ENCODE measurements at places on chromosomes 5 and 9.

GRCh38 chr9:113947941-113948340, 71.8 kb downstream of the ZNF618 start:
- no peak for DNase-seq

DNA sequence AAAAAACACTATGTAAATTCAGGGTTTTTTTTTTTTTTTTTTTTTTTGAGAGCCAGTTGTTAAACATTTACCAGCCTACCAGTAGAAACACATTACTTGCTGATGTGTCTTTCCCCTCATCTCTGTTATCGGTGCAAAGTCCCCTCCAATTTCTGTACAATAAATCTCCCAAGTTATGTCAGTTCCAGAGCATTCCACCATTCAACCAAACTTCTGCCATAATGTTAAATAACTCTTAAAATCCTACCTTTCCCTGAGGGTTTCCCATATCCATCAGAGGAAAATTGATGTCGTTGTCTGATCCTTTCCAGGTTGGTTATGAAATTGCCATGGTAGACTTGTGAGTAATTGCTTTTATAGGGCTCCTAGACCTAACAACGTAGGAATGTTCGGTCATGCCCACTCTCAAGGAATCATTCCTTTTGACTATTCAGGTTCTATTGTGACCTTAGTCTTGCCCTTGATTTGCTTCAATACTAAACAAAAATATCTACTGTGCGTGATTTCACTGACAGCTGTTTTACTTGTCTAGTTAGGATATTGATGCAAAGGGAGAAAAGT, 5.6 kb upstream of the PPP2R2B start:
- DNase-seq = no peak

- DNase-seq = peak; percentile 60
These were observed 2.0 kb downstream of the LARP1 start for GRCh38 chr5:154756868-154757813.

GRCh38 chr5:96902876-96903275, 26.6 kb downstream of the ERAP2 start:
- no peak for DNase-seq

DNA sequence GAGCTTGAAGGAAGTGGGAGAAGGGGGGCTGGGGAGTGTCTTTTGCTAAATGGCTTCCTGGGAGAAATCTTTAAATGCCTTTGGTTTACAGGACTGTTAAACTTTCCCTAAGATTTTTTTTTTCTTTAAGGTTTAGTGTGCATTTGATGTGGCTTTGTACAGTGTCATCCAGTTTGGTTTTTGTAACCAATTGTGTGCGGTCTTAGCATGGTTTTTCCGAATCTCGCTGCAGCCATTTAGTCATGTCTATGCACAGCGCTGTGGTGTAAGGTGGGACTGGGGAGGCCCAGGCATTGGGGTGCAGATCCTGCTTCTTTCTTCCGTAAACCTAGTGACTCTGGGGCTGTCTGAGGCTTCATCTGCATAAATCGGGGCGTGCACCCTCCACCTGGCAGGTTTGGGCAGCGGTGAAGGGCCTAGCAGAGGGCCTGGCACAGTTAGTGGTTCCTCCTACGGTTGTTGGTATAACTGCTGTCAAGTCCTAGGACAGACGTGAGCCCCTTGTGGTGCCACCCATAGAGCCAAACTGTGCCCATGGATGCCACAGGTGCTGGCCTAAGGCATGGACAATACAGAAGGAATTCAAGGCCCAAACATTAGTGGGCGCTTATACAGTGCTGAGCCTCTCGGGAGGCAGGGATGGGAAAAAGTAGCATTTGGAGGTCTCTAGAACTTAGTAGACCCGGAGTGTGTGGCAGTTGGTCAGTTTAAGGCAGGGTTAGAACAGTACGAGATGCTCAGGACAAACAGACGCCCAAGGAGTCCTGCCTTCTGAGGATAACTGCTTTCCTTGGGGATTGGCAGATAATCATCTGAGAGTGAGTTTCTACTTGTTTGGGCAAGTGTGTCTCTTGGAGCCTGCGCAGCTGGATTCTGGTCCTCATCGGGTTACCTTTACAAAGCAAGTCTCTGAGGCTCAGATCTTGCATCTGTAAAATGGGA, 1.5 kb downstream of the PRRC2B start:
- DNase-seq = peak; percentile 82

GRCh38 chr5:38208782-38209378, 49.5 kb upstream of the EGFLAM start:
- peak; percentile 51 for DNase-seq

DNA sequence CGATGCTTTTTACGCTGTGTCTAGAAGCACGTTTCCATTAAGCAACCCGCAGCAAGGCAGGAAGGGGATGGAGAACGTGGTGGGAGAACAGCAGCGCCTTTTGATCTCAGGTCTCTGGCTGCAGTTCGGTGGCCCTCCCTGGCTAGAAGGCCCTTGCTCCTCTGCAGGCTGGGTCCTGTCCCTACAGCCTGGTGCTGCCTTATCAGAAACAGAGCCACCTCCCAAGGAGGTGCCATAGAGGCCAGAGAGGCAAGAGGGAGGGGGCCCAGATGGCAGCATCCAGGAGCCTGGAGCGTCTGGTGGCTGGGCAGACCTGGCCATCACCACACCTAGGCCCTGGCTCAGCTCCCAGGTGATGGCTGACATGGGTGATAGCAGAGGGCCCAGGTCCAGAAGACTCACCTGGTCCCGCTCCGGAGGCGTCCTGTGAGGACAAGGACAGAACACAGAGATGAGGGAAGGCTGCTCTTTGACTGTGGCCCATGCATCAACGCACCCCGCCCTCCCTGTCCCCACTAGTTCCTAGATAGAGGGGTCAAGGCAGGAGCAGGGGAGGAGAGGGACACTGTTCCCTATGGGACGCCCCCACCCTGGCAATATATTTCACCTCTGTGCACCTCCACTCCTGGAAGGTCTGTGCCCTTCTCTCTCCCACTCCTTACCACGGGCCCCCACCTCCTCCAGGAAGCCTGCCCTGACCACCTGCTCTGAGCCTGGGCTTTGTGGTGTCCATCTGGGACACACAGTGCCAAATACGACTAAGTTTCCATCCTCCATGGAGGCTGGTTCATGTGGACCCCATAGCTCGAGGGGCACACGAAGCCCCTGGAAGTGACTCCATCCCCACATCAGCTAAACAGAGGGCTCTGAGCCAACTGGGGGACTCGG, 41.6 kb upstream of the SARDH start:
- no peak for DNase-seq

- DNase-seq = no peak
These were observed 116.0 kb downstream of the SLC12A2 start for GRCh38 chr5:128199611-128200010.

- no peak for DNase-seq
These were observed 48.8 kb upstream of the JAK2 start for GRCh38 chr9:4936277-4936676.

DNA sequence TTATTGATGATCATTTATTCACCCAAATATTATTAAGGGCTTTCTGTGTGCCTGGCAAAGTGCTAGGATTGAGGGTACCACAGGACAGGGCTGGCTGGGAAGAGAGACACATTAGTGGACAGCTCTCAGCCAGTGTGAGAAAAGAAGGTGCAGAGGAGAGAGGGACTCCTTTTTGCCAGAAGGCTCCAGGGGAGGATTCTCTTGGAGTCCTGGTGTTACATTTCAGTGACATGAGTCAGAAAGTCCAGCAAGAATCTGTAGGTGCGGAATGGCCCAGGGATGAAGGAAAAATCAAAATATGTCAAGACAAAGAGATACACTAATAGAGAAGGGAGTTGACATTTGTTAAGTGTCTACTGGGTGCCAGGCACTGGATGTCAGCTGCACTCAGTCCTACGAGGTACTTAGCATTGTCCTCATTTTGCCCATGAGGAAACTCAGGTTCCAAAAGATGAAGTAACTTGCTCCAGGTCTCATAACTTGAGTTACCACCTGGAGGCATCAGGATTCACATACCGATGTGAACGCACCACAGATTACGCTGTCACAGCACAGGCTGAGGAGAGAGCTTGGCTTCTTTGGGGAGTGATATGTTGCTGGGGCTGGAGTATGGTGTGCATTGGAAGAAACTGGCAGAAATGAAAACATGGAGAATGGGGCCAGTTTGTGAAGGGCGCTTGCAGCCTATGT, 60.5 kb downstream of the RASGRF2 start:
- no peak for DNase-seq

DNA sequence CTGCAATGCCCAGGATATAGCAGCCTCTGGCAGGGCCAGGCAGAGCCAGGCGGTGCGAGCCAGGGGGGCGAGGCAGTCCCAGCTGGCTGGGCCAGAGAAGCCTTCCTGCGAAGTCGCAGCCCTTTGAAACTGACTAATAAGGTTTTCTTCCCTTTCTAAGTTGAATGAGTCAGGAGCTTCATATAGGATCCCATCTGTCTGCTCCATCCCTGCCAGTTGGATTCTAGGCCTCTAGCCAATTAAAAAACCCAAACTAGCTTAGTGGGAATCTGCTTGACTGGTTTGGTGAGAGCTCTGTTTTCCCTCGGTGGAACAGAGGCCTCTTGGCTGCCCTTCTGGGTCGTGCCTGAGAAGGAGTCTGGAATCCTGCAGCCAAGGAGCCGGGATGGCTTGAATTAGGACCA, 70.1 kb upstream of the RAPGEF1 start:
- no peak for DNase-seq

DNA sequence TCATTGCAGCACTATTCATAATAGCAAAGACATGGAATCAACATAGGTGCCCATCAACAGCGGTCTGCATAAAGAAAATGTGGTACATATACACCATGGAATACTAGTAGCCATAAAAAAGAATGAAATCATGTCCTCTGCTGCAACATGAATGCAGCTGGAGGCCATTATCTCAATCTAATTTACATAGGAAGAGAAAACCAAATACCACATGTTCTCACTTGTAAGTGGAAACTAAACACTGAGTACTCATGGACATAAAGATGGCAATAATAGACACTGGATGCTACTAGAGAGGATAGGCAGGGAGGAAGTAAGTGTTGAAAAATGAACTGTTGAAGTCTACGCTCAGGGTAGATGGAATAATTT, 203.9 kb upstream of the CDH9 start:
- DNase-seq = no peak

DNA sequence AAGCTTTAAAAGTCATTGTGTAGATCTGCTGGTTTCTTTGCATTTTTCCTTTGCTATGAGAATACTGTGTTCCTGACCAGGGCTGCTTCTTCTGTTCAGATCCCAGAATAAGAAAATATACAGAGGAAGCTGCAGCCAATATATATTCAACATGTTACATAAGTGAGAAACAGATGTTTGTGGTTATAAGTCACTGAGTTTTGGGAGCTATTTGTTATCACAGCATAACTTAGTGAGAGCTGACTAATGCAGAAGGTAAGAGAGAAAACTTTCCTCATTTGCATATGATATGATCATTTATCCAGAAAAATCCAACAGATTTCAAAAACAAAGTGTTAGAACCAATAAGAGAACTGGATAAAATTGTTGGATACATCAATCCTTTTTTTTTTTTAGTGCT, 136.3 kb upstream of the NR3C1 start:
- no peak for DNase-seq

- no peak for DNase-seq
These were observed 382.8 kb upstream of the ZNF608 start for GRCh38 chr5:125129151-125129806.

GRCh38 chr5:116673453-116673852, 98.8 kb upstream of the SEMA6A start:
- no peak for DNase-seq

DNA sequence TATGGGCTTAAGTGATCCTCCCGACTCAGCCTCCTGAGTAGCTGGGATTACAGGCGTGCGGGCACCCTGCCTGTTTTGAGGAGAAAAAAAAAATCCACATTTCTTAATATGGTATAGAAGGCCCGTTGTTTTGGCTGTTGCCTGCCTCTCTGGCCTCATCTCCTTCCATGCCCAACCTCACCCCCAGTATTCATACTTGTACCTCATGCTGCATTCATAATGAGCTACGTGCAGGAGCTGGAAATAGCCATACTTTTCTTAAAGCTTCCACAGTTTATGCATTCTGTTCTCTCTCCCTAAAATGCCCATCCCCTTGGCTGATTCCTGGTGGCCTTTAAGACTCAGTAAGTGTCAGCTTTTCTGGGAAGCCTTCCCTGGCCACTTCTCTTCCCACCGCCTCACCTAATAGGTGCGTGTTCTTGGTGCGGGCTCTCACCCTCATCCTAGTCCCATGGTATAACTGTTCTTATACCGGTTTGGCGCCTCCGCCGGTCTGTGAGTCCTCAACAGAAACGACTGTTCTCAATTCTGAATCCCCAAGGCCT, 2.1 kb upstream of the TPM2 start:
- no peak for DNase-seq

- no peak for DNase-seq
These were observed 39.0 kb upstream of the HOMER1 start for GRCh38 chr5:79552984-79553383.

DNA sequence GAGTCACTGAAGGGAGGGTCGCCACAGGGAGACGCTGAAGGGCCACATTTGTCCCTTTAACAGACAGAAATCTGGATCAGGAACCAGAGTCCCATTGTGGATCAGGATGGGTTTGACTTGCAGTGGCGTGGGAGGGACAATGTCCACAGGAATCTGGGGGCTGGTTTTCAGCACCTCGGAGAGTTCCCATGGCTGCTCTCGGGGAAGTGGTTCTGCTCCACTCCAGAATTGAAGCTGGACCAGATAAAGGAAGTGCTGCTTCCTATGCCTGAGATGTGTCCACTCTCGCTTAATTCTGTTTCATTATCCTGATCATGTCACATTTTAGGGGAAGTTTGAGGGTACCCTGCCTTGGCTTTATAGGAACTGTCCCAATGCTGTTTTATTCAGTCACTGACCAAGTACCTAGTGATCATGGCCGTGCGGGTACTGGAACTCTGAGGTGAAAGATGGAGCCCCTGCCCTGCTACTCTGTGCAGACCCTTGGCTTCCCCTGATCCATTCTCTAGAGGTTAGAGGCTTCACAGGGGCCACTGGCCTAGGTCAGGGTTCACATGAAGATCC, 28.7 kb downstream of the ENHO start:
- DNase-seq = peak; percentile 38

GRCh38 chr5:177162379-177162778, 28.8 kb downstream of the NSD1 start:
- DNase-seq = no peak

- DNase-seq = no peak
These were observed 24.6 kb downstream of the ANXA6 start for GRCh38 chr5:151132963-151133362.

DNA sequence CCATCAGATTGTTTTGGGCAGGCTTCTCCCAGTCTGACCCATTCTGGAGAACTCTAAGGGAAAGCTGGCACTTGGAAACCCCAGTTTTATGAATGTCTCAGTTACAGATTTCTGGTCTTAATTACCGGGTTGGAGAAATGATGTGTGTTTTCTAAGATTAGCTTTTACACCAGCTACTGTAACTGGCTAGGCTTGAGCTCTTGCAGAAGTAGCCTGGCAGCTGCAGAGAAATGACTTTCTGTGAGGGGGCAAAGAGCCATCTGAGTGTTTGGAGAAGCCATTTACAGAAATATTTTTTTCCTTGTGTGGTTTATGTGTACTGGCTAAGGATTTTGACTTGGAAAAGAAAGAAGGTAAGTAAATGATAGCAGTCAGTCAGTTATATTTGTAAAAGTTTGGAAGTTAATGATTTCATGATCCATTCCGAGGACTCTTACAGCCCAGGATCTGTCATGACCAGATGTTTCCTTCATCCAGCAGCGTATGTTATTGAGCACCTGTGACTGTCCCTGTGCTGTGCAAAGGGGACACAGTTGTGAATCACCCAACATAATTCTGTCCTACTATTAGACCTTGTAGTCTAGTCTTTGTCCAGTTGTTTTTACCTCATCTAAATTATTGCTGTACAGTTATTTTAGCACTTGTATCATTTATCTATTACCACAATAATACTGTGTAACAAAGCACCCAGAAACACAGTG, 53.7 kb upstream of the GDNF start:
- no peak for DNase-seq

GRCh38 chr5:14591548-14591947, 10.0 kb downstream of the OTULINL start:
- DNase-seq = no peak

- no peak for DNase-seq
These were observed 49.5 kb upstream of the C9orf72 start for GRCh38 chr9:27622693-27623340.
